ENCODE measurements at places on chromosomes 1 and 21.

- peak; percentile 82 for DNase-seq
Observed at GRCh38 chr1:54407404-54408146, 1.4 kb upstream of the SSBP3 start.

DNA sequence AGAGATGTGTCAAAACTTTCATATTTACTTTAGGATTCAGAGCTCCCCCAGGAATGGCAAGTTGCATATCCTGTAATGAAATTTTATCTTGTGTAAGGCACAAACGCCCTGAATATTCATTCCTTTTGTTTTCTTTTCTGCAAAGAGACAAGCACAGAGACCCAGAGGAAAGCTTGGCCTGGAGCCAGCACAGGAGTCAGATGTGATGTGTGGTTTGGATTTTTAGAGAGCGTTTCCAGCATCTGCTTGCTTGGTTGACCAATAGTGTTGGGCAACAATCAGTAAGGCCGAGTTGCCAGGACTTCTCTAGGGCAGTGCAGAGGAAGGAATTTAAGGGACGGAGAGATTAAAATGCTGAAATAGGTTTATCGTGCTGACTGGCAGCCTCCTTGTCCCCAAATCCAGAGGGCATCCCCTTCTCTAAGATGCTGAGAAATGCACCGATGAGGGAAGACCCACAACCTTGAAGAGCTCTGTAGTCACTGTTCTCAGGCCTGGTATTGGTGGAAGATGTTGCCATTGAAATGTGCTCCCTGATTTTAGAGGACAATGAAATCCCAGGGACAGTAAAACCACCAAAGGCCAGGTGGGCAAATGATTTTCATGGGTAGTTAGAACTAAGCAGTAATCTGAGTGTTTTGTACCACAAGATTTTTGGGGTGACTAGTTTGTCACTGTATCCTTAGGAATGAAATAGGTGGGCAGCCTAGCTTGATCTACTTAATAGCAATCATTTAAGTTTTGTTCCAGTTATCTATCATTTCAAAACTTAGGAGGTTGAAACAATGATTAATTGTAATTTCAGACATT, 37.9 kb upstream of the RHOU start:
- no peak for DNase-seq

- no peak for DNase-seq
Observed at GRCh38 chr1:160581961-160582360, 2.7 kb upstream of the CD84 start.

DNA sequence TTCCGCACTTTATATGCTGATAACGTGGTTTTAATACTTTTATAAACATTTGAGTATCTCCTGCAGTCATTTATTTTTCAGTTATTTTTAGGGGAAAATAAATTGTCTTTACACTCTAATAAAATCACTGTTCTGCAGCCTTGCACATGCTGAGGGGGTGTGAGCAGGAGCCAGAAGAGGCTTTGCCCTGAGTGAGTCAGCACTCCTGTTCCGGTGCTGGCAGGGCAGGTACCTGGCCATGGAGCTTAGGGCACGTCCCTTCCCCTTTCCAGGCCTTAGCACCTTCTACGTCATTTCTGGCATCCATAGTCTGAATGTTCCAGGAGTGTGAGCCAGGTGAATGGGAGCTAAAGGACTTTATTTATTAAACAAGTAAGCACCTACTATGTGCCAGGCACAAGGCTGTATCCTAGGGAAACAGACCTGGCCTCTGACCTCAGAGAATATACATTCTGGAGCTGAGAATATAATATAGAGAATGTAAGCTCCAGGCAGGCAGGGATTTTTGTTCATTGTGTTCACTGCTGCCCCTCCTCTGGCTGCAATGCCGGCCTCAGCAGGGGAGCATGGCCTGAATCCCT, 402.9 kb downstream of the PTPRU start:
- DNase-seq = no peak

- DNase-seq = peak; percentile 76
Observed at GRCh38 chr1:114353262-114353661, 157.7 kb downstream of the TRIM33 start.

DNA sequence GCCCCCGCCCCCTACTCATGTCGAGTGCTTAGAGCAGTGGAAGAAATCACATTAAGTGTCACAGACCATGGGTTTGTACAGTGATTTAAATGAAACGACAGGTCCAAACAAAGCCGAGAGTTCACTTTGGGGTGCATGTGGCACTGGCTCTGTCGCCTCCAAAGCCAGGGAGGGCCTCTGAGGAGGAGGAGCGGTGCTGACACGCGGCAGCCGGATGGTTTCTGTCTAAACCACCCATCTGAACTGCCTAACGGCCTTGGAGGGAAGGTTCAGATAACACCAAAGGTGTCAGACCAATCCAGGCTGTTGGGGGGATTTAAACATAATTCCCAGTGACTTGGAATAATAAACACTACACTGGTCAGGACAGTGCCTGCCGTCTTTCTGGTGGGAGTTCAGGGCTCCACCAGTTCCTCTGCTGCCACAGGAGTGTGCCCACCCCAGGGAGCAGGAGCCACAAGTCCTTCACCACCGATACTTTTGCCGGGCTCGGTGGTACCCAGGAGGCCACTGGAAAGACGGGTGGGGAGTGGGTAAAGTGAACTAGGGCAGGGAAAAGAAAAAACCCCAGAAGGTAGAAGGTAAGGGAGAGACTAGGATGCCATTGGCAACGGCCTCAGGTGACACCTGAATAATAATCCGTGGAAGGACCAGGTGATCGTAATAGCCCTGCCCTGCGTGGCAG, 78.2 kb downstream of the SLC66A1 start:
- no peak for DNase-seq

- DNase-seq = no peak
Observed at GRCh38 chr1:234866007-234866866, 256.3 kb upstream of the IRF2BP2 start.

- DNase-seq = no peak
Observed at GRCh38 chr1:45545553-45546310, 4.9 kb upstream of the AKR1A1 start.

GRCh38 chr1:7576946-7577657, 194.0 kb upstream of the VAMP3 start:
- no peak for DNase-seq

DNA sequence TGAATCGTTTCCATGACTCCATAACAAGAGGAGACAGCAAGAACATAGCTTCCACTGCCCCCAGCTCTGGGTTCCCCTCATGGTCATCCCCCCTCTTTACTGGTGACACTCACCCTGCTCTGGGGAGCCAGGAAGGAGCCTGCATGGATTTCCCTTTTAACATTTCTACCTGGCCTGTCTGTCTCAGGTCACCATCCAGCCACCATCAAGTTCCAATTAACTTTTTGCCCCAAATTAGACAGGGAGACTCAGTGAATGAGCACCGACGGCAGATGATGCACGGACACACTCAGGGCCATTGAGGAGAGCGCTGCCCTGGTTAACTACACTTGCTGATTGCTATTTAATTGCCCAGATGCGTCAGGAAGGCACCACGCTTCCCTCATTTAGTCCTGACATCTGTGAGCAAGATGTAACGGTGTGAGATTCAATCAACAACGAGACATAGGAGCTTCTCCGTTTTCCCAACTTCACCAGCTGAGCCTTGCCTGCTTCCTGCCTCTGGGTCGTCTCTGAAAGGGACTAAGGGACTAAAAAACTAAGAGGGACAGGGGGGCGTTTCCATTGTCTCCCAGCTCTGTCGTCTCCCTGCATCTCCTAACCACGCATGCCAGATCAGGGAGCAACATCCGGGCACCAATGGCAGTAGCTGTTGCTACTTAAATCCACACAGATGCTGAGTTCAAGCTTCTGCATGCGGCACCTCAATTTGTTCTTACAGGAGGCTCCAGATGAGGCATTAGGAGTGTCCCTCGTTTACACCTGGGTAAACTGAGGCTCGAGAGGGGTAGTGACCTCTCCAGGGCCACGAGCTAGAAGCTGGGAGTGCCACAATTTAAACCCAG, 426.7 kb downstream of the NPHP4 start:
- DNase-seq = no peak

DNA sequence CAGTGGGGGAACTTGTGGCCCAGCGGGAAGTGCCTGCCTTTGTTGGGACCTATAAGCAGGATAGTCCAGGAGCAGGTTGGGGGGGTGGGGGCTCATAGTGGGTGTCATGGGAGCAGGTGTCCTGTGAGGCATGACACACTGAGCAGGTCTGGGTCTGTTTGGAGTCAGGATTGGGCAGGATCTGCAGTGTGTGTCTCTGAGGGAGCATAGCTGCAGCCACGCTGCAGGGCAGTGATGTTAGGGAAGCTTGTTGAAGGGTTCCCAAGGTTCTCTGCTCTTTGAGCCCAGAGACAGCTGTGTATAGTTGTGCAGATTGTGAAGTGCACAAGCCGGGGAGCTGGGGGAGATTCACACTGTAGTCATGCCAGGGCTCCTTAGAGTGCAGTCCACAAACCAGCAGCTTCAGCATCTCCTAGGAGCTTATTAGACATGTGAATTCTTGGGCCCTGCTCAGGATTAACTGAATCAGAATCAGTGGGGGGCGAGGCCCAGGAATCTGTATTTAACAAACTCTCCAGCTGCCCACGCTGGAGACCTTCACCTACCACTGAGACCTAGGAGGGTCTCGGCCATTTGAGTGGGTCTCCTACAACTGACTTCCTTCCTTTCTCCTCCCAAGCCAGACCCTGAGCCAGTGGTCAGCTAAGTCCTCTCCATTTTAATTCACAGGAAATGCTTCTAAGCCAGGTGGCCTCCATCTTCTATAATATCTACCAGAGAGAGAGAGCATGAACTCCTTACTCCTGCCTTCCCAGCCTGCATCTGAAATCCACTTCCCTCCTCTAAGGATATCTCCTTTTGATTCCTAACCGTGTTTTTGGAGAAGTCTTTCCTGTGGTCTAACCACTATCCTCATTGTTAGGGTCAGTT, 11.1 kb downstream of the INSRR start:
- no peak for DNase-seq

DNA sequence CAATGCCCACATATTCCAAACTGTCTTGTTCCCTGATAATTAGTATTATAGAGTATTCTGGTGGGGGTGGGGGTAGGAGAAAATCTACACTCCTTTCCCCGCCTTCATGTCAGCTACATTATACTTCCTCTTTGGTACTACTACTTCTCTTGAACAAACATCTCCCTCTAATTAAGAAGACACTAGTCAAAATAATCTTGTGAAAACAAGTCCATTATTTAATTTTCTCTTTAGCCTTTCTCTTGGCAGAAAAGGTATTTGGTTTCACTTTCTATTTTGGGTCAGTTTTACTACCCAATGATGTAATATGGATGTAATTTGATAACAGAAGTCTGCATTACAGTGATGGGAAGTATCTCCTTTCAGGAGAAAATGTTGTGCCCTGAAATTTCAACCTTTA, 22.5 kb downstream of the NTMT2 start:
- DNase-seq = no peak

DNA sequence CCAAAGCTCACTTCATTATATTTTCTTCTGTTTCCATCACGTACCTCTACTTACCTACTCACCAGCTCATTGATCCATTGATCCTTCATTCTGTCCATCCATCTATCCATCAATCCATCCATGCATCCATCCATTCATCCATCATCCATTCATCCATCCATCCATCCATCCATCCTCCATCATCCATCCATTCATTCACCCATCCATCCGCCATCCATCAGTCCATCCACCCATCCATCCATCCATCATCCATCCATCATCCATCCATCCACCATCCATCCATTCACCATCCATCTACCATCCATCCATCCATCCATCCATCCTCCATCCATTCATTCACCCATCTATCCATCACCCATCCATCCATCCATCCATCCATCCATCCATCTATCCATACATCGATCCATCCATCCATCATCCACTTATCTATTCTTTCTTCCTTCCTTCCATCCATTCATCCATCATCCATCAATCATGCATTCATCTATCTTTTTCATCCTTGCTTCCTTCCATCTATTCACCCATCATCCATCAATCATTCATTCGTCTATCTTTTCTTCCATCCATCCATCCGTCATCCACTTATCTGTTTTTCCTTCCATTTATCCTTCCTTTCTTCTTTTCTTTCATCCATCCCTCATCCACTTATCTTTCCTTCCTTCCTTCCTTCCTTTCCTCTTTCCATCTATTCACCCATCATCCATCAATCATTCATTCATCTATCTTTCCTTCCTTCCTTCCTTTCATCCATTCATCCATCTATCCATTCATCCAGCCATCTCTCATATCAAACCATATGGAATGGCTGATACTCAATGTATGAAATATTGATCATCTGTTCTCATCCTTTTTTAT, 35.3 kb upstream of the ACTRT2 start:
- no peak for DNase-seq

DNA sequence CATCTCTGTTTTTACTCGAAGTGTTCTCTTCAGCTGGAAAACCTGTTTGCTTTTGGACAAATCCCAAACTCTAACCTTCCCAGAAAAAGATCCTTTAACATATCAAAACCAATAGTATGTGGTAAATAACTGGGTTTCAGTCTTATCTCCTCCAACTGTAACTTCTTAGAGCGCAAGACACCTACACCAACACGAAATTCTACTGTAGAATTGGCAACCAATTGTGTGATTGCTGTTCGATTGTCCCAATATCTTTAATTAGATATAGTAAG, 5.8 kb upstream of the MPZL1 start:
- no peak for DNase-seq

GRCh38 chr21:16570856-16571255, 841.1 kb downstream of the USP25 start:
- DNase-seq = no peak

DNA sequence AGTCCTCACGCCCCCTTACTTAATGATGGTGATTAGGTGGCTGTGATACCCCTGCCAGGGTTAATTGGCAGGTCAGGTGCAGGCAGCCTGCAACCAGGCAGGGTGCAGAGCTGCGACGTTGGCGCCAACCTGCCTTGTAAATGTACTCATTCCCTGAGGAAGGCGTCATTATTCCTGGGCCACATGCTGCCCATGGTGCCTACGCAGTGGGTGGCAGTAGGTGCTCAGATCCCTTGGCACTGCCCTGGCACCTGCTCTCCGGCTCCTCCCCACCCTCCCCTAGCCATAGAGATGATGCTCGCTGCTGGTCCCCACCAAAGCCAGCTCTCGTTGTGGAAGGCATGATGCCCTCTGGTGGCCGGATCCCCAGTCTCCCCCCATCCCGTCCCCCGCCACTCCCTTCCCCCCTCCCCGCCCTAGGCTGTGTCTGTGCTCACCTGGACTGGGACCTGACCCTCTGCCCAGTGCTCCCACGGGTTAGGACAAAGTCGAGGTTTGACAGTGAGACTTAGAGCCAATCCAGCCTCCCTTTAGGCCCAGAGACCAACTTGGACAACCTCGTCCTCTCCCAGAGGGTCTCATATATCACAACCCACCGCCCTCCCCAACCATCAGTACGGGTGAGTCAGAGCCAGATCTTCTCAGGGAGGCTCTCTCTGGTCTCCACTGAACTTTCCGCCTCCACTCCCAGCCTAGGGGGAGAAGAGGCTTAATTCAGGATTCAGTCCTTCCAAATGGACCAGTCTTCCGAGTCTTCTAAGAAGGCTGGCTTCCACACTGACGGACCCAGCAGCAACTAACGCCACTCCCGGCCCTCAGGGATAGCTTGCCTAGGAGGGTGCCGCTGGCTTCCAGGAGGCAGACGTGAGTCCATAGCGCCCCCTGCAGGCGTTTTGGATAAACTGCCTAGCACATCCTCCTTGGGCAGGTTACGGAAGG, 5.7 kb downstream of the KRTCAP2 start:
- DNase-seq = peak; percentile 61

All from NCI-H524 treated with DMSO at 0.1 percent for 48 hours (cell line).